LHCN-M2 (cell line): ENCODE measurements at places on chromosomes 12 and 14. TPM values are rescaled to one million over a fixed set of nuclear protein-coding genes. Genes with fewer than 3 reads are reported as not detected.

Gene SPIC
- not detected in 2 replicates for total RNA-seq

Gene KRT85
- total RNA-seq = not detected in 2 replicates

Gene SLC8A3
- total RNA-seq = 10.6 and 12.8 TPM in 2 replicates

Gene SLC35F4
- total RNA-seq = not detected in 2 replicates

Gene RNU4-1
- under 0.01 TPM in 1 of 2 replicates, not detected in the other for total RNA-seq

Gene ADAMTS20
- 0.17 and 0.32 TPM in 2 replicates for total RNA-seq

GRCh38 chr12:120500581-120500980, 4.7 kb downstream of the DYNLL1 start:
- peak; percentile 29 for DNase-seq

DNA sequence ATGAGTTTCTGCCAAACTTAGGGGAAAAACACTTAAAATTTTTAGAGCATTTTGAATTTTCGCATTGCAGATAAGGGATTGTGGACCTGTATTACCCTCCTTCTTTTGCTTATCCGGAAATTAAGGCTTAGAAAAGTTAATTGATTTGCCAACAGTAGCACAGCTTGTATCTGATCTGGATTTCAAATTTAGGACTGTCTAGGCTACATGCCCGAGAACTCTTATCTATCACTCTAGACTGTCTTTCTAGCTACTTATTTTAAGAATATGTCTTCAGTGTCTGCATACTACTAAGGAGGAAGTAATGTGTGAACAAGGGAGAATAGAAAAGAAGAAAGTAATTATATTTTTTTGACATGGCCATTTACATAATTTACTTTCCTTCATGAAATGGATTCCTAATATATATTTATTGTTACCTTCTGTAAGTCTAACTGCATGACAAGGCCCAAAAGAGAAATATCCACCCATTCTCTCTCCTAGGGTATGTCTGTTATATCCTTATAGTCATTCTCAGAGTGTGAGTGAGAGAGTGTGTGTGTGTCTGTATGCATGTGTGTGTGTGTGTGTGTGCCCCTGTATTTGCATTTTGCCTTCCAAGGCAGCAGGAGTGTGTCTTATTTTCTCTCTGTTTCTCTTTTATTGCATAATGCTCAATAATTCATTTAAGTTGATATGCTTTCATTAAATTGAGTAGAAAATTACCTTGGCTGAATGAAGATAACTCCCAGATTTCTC, 132.1 kb downstream of the SLC5A8 start:
- no peak for DNase-seq

DNA sequence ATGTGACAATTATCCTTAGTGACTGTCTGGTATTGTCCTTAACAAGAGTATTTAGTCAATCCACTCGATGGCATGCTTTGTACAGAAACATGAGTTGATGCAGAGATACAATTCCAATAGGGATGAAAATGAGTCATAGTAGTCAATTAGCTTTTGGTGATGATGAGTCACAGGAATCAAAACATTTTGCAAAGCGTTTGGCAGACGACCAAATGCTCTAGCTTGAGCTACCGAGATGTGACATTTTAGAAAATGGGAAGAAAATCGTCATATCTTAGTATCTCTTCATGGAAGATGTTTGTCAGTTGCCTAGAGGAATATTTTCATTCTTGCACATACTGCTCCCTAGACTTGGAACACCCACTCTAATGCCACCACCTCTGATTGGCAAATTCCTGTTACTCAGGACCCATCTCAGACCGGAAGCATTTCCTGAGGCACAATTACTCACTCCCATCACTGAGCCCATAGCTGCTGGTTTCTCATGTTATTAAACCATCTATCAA, 95.0 kb downstream of the LMNTD1 start:
- DNase-seq = peak; percentile 89

- DNase-seq = peak; percentile 82
Measured at GRCh38 chr14:20632831-20633691, 8.4 kb downstream of the OR6S1 start.

- DNase-seq = no peak
Measured at GRCh38 chr14:41718477-41719166, 111.9 kb downstream of the LRFN5 start.

- DNase-seq = peak; percentile 83
Measured at GRCh38 chr14:85439696-85440328, 90.1 kb upstream of the FLRT2 start.

GRCh38 chr14:100416921-100417860, 94.1 kb downstream of the SLC25A47 start:
- peak; percentile 92 for DNase-seq

DNA sequence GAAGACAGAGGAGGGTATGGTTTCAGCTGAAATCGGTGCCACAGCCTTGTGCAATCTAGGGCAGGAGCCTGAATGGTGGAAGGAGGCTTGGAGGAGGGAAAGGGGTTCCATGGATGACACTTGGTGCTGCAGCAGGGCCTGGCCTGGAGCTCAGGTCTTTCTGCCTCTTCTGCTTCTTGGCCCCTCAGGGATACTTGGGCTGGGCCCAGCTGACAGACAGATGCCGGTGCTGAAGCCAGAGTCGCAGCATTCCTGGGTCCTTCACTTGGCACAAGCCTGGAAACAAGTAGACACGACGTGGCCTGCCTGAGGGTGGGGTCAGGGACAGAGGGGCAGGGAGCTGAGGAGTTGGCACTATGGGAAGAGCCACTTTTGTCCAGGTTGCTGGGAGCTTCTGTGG, 4.4 kb upstream of the PLEKHD1 start:
- no peak for DNase-seq

DNA sequence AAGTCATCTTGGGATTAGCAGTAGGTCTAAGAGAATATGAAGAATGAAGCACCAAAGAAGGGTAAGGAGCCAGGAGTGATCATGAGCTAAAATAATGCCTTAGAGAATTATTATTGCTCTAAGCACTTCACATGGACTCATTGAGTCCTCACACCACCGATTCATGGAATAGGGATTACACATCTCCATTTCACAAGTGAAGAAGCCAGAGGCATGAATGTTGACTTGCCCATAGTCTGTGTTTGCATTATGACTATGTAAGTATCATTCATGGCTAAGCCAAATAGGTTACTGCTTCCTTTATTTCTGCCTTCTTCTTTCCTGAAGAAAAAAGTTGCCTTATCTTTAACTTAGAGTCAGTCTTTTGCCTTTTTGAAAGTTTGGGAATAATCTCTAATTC, 99.3 kb upstream of the NEDD1 start:
- DNase-seq = no peak

GRCh38 chr12:116325336-116325664, 47.8 kb upstream of the MED13L start:
- DNase-seq = no peak

DNA sequence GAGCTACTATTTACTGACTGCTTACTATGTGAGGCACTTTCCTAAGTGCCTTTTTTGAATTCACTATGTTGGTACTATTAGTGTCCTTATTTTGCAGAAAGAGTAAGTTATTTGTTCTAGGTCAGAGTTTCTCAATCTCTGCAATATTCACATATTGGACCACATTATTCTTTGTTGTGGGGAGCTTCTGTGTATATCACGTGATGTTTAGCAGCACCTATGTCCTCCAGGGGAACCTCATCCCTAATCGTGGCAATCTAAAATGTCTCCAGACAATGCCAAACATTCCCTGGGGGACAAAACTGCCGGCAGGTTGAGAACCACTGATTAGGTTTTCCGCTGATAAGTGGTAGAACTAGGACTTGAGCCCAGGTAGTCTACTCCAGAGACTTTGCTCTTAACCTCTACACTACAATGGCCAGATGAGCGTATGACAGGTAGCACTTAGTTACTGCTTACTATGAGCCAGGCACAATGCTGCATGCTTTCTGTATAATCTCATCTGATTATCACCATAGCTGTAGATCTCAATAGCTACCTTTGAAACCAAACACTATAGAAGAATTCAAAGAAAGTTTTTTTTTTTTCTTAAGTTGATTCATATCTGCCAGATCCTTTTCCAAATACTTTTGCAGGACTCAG, 38.9 kb downstream of the NELL2 start:
- no peak for DNase-seq

- DNase-seq = no peak
Measured at GRCh38 chr14:77299771-77300170, 20.9 kb downstream of the POMT2 start.

- DNase-seq = no peak
Measured at GRCh38 chr14:50388256-50388931, 8.3 kb downstream of the CDKL1 start.

- no peak for DNase-seq
Measured at GRCh38 chr14:104859900-104860299, 5.2 kb upstream of the CEP170B start.

DNA sequence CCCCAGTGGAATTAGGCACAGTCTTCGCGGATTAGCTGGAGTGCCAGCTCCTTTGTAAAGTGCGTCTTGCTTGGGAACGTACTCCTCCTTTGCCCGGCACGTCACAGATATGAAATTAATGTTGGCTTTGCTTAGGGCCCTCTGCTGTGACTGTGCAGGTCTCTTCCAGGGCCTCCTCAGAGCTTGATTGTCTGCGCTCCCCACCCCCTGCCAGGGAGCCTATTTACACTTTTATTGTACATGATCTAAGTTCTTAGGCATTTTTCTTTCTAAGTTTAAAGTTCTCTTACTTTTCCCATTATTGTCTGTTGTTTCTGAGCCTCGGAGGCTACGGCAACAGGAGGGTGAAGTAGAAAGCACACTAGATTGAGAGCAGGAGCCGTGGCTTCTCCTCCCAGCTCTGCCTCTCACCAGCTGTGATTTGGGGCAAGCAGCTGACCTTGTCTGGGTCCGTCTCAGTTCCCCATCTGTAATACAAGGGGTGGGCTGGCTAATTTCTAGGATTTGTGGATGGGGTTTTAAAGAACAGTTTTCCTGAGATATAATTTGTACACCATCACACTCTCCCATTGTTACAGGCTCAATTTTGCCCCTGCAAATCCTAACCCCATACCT, 81.8 kb downstream of the TSPAN9 start:
- no peak for DNase-seq

DNA sequence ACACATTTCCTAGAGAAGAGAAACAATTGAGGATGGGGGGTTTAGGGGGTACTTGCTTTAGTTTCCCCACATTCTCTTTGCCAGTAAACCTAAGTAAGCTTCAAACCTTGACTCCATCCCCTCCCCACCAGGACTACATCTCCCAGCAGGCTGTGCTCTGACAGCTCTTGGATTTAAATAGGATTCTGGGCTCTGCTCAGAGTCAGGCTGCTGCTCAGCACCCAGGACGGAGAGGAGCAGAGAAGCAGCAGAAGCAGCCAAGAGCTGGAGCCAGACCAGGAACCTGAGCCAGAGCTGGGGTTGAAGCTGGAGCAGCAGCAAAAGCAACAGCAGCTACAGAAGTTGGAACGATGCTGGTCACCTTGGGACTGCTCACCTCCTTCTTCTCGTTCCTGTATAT, 20.6 kb downstream of the RDH12 start:
- DNase-seq = peak; percentile 38
